Chondrocyte (in vitro differentiated cells): ENCODE measurements at places on chromosomes 7 and 10. TPM values are rescaled to one million over a fixed set of nuclear protein-coding genes. Genes with fewer than 3 reads are reported as not detected.

- H3K4me3 ChIP-seq = no peak overlapping the region
- H3K27ac ChIP-seq = no peak overlapping the region
- DNase-seq = no peak
- H3K4me1 ChIP-seq = peaks cover 17% of the 10 kb centered on the region
- H3K27me3 ChIP-seq = no peaks in the 10 kb centered on the region
Measured at GRCh38 chr10:13673156-13673555, 86.4 kb downstream of the PRPF18 start.

DNA sequence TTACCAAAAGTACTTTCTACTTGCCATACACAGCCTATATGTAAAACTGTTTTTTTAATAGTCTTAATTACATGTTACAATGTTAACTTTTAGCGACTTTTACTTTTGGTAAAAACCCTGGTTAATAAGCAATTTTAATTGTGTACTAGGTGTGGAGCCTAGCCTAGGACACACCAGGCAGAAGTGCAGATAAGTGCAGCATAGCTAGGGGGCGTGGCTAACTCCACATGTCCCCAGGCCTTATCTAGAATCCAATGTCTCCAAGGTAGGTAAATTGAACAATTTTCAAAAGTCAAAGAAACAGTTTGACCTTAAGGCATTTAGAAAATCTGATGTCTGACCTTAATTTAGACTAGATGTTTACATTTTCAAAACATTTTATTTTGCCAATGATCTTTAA, 858.7 kb downstream of the CCSER2 start:
- DNase-seq = no peak
- H3K4me1 ChIP-seq = peaks cover 7% of the 10 kb centered on the region
- no peak overlapping the region for H3K4me3 ChIP-seq
- no peaks in the 10 kb centered on the region for H3K36me3 ChIP-seq
- H3K27ac ChIP-seq = no peak overlapping the region

Gene WASHC2C
- total RNA-seq = 45.6 to 53.3 TPM (median 46.1 TPM) in 3 replicates

Gene NEURL1
- 0.05 TPM in 1 of 3 replicates, not detected in the others for total RNA-seq
